ENCODE measurements at places on chromosomes 5 and 9.

- H3K36me3 ChIP-seq: peaks cover 12% of the 10 kb centered on the region
- H3K27me3 ChIP-seq: no peaks in the 10 kb centered on the region
- DNase-seq: no peak
- H3K4me3 ChIP-seq: peak overlapping the region; percentile 79
These were observed 127.6 kb downstream of the RFX3 start for GRCh38 chr9:3398232-3398648.

GRCh38 chr5:158376679-158377078 lies 517.7 kb upstream of the CLINT1 start:
- H3K4me1 ChIP-seq: peaks cover 5% of the 10 kb centered on the region
- no peak overlapping the region for H3K4me3 ChIP-seq
- no peak for DNase-seq
- no peaks in the 10 kb centered on the region for H3K27me3 ChIP-seq
- H3K36me3 ChIP-seq: peaks cover 2% of the 10 kb centered on the region

GRCh38 chr9:137056739-137057415 lies 3.0 kb upstream of the ENTPD2 start:
- no peak overlapping the region for H3K27ac ChIP-seq
- no peak for DNase-seq
- H3K36me3 ChIP-seq: no peaks in the 10 kb centered on the region

DNA sequence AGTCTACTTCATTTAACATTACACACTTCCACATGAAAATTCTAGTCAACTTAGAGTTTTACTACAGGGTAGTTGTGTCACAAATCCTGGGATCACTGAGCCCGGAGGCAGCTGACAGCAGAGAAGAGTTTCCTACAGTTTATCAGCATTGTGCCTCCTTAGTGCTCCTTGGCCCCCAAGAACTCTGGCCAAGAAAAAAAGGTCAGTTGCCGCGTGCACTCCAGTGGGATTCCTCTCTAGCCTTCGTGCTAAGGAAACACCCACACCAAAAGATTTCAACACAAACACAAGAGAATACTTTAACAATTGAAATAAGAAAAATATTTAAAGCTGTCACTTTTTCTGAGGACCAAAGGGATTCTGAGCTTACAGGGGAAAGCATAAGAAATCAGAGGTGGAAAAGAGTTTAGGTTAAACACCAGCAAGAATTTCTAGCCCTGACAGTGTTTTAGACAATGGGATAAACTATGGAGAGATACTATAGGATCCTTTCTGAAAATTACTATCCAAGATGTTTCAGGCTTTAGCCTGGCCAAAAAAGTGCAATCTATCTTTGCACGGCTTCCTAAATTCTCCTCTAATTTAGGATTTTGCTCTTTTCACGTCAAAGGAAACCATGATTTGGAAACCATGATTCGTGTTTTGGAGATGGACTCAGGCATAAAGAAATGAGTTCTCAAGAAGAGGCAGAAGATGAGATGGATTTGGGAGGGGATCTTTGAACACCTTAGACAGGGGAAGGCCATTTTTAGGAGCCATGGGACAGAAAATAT lies 606.8 kb downstream of the RAB3C start:
- no peak overlapping the region for H3K27ac ChIP-seq
- H3K36me3 ChIP-seq: no peaks in the 10 kb centered on the region
- peaks cover 3% of the 10 kb centered on the region for H3K27me3 ChIP-seq
- peaks cover 6% of the 10 kb centered on the region for H3K4me1 ChIP-seq

DNA sequence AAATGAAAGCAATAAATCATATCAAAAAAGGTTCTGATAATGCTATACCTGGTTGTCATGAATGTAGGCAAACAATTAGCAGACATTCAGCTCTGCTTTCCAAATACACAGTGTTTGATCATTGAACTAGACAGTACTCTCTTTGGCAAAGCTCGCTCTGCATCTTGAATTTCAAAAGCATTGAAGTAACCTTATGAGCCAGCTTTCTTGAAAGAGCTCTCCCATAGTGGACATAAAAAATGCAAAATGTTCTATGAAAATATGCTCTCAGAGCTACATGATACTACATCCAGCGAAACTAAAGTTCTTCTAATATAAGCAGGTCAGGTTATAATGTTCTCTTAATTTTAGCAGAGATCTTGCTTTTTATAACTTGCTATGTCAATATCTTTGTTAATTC lies 533.4 kb downstream of the CSNK1G3 start:
- peaks cover 2% of the 10 kb centered on the region for H3K36me3 ChIP-seq
- DNase-seq: no peak
- H3K4me3 ChIP-seq: no peak overlapping the region

DNA sequence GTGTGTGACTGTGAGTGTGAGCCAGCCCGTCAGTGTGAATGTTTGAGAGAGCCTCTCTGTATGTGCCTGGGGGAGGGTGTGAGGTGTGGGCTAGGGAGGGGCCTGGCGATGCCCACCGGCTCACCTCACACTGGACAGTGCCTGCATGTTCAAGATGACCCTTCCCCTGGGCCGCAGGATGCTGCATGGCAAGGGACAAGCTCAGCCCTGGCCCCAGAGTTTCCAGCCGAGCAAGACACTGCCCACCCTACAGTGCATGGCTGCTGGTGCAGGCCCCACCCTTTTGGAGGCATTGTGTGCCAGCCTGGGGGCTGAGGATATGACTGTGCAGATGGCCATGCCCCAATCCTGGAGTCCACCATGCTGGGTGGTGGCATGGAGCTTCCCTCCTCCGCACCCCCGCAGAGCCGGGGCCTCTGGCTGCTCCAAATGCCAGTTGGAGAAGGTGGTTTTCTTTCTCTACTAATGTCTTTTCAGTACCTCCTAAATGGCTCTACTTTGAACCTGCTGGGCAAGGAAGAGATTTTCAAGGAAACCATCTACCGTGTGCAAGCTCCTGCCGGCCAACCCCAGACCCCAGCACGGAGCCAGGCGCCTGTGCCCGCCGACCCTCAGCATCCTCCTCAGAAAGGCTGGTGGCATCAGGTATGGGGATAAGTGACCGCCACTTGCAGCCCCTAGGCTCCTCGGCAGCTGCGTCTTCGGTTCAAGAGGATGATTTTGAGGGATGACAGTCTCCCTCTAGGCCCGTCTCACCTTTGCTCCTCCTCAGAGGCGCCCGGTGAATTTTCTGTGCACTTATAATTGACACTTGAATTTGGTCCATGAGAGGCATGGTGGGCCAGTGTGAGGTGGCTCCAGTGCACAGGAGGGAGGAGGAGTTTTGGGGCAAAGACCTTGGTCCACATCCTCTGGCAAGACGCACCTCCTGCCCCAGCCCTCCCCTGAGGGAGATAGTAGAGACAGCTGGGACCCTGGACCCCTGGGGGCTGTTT lies 27.7 kb downstream of the FGD3 start:
- no peak overlapping the region for H3K4me3 ChIP-seq
- DNase-seq: no peak
- H3K27ac ChIP-seq: peak overlapping the region; percentile 64
- peaks cover 70% of the 10 kb centered on the region for H3K4me1 ChIP-seq
- peaks cover 59% of the 10 kb centered on the region for H3K36me3 ChIP-seq

DNA sequence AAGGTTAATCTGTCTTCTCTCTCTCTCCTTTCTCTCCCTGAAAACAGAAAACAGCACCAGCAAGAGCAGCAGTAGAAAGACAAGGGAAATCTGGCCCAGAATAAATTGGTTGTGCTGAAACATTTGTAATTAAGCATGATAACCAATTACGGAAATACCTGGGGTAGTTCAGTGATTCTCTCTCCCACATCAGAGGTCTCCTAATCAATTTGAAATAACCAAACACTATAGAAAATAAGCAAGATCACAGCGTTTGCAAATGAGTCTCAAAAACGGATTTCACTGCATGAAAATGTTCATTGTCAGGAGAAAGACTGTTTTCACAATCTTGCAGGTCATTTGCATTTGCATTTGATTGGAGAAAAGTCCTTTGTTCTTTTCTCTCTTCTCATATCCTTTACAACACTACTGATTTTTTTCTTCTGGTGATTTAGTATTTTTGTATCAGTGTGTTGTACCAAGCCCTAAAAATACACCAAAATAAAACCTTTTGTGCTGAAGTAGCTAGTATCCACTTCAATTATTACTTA lies 36.8 kb upstream of the CDH6 start:
- no peaks in the 10 kb centered on the region for H3K27me3 ChIP-seq
- no peaks in the 10 kb centered on the region for H3K36me3 ChIP-seq
- H3K4me3 ChIP-seq: no peak overlapping the region
- no peak overlapping the region for H3K27ac ChIP-seq

DNA sequence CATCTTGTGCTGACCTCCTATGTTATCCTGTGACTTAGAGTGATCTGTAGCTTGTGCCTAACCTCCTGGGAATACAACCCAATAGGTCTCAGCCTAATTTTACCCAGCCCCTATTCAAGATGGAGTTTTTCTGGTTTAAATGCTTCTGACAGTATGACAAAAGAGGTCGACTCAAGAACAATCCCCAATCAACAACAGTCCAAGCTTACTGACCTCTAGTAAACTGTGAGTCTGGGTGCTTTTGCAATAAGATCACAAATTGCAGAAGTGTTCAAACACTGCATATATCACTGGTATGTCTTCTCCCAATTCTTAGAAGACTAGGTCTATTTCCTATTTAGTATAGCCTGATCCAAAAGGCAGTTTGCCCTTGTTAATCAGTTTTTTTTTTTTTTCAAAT lies 323.5 kb upstream of the PTGER4 start:
- DNase-seq: no peak
- H3K27ac ChIP-seq: no peak overlapping the region
- H3K27me3 ChIP-seq: no peaks in the 10 kb centered on the region
- H3K4me3 ChIP-seq: no peak overlapping the region
- H3K4me1 ChIP-seq: no peaks in the 10 kb centered on the region

DNA sequence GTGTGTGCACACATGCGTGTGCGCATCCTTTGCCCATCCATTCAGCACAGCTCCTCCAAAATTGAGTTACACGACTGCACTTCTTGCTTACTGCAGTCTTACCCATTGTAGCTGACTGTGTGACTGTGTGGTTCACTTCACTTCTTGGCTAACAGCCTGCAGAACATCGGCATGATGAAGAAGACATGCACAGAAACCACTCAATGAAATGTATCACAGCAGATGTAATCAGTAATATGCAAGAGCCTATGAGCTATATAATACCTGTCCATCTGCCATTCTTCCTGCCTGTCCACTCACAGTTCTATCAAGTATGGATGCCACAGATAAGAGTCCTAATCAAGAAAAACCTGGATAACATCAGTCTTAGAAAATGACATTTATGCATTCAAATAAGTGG lies 83.9 kb downstream of the TRPM3 start:
- H3K4me1 ChIP-seq: no peaks in the 10 kb centered on the region
- H3K4me3 ChIP-seq: no peak overlapping the region

GRCh38 chr5:109743041-109743531 lies 53.4 kb downstream of the MAN2A1 start:
- H3K27ac ChIP-seq: peak overlapping the region; percentile 15
- H3K4me3 ChIP-seq: no peak overlapping the region
- DNase-seq: no peak
- peaks cover 37% of the 10 kb centered on the region for H3K36me3 ChIP-seq

DNA sequence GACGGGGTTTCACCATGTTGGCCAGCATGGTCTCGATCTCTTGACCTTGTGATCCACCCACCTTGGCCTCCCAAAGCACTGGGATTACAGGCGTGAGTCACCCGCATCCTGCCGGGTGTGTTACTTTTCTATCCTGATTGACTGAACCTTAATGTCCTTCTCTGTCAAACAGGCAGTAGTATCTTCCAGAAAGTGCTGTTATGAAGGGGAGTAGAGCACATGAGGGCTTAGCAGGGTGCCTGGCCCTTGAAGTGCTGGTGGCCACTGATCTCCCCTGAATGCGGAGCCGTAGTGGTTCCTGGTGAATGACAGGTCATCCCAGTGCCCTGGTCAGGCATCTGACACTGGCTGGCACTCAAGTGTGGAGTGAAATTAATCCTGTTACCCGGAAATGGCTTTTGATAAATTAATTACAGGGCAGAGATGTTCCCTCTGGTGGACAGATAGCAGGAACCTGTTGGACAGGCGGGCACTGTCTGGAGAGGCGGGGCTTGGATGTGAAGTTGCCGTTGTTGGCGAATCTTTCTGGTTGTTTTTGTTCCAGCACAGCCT lies 28.4 kb downstream of the PRRC2B start:
- H3K36me3 ChIP-seq: peaks cover 48% of the 10 kb centered on the region
- H3K27me3 ChIP-seq: no peaks in the 10 kb centered on the region
- peaks cover 70% of the 10 kb centered on the region for H3K4me1 ChIP-seq
- H3K27ac ChIP-seq: peak overlapping the region; percentile 80

GRCh38 chr9:98159301-98159700 lies 33.1 kb downstream of the CORO2A start:
- H3K27ac ChIP-seq: no peak overlapping the region
- no peak overlapping the region for H3K4me3 ChIP-seq
- DNase-seq: no peak

DNA sequence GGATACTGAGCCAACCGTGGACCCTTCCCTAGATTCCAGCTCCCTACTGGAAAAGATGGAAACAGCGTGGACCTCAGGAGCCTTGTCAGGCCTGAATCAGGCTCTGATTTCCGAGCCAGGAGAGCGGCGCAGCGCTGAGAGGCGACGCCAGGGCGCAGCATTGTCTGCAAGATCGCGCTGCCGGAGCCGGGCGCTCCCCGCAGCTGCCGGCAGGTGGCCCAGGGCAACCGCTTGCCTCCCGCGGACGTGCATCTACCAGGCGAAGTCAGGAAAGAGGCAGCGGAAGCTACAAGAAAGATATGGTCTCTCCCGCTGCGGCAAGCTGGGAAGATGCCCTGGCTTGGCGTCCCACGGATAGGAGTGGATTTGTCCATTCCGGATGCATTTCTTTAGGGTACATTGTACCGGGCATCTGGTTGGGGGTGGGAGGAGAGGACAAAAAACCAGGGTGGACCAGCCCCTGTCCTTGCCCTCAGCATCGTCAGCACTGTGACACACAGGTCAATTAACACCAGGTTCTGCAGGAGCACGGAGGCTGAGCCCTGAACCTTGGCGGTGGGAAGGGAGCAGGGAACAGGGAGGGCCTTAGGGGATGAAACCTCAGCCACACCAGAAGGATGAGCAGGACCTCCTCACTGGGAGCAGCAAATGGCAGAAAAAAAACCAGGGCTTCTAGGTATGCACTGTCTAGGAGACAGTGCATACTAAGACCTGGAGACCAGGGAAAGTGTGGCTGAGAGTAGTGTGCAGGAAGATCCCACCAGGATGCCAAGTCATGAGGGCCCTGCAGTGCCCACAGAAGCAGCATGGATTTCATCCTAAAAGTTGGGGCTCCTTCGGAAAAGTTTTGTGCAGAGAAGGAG lies 55.9 kb downstream of the SFXN1 start:
- peak; percentile 50 for DNase-seq
- H3K27ac ChIP-seq: no peak overlapping the region
- peaks cover 17% of the 10 kb centered on the region for H3K36me3 ChIP-seq
- peaks cover 7% of the 10 kb centered on the region for H3K4me1 ChIP-seq
- no peak overlapping the region for H3K4me3 ChIP-seq

Measured in activated B cell treated with CpG ODN at 0.5 μM for 24 hours (primary cell).